ENCODE measurements at places on chromosomes 4 and X. TPM values are rescaled to one million over a fixed set of nuclear protein-coding genes. Genes with fewer than 3 reads are reported as not detected.

PNMA6F gene
- polyA plus RNA-seq = not detected

DNA sequence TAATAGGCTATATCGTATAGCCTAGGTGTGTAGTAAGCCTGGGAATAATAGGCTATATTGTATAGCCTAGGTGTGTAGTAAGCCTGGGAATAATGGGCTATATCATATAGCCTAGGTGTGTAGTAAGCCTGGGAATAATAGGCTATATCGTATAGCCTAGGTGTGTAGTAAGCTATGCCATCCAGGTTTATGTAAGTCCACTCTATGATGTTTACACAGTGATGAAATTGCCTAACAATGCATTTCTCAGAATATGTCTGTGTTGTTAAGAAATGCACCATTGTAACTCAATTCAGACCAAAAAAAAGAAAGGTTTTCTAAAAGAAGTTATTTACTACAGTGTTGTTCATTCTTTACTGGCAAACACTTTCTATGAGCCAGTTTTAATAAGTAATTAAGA is 1387.2 kb downstream of the STIM2 start:
- DNase-seq = no peak

- DNase-seq = no peak
Observed at GRCh38 chrX:41677183-41678060, 11.4 kb upstream of the GPR34 start.

- no peak for DNase-seq
Observed at GRCh38 chr4:8140915-8141314, 17.7 kb downstream of the ABLIM2 start.

DNA sequence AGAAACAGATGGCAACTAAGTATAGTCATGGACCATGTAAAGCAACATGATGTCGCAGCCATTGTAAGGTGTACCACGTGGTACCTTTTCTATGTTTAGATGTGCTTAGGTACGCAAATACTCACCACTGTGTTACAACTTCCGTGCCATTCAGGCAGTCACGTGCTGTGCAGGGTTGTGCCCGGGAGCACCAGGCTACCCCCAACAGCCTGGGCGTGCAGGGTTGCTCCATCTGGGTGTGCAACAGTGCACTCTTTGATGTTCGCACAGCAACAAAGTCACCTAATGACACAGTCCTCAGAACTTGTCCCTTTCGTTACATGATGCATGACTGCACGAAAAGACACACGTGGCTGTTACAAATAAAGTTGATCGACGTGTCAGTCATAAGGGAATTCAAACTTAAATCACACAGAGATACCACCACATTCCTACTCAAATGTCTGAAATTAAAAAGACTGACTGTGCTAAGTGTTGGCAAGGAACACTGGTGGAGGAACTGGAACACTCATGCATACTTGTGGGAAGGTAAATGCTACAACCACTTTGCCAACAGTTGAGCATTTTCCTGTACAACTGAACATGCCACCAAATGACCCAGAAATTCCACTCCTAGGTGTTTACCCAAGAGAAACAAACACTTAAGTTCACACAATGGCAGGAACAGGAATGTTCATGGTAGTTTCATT is 24.3 kb downstream of the CPLX1 start:
- no peak for DNase-seq

DNA sequence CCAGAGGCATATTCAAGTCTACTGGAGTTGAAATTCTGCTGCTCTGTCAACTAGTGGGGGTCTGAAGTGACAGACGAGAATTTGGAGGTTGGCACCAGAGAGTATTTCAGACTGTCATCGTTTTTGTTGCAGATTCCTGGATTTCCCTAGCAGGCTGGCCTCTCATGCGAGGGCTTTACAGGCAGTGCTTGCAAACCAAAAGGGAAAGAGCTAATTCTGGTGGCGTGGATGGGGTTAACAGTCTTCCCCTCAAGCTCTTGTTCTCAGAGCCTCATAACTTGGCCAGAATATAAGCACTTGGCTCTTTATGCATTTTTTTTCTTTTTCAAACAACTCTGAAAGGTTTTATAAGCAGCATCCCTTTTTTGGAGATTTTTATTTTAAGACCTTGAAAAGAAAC is at the start of gene SPARCL1:
Gene SPARCL1 (minus strand): TSS at position 190 of the 400 bp plus-strand sequence. CDS start 29,802 bp downstream, outside the sequence.
- no peak for DNase-seq

USP27X gene
- polyA plus RNA-seq = 1.2 TPM

DNA sequence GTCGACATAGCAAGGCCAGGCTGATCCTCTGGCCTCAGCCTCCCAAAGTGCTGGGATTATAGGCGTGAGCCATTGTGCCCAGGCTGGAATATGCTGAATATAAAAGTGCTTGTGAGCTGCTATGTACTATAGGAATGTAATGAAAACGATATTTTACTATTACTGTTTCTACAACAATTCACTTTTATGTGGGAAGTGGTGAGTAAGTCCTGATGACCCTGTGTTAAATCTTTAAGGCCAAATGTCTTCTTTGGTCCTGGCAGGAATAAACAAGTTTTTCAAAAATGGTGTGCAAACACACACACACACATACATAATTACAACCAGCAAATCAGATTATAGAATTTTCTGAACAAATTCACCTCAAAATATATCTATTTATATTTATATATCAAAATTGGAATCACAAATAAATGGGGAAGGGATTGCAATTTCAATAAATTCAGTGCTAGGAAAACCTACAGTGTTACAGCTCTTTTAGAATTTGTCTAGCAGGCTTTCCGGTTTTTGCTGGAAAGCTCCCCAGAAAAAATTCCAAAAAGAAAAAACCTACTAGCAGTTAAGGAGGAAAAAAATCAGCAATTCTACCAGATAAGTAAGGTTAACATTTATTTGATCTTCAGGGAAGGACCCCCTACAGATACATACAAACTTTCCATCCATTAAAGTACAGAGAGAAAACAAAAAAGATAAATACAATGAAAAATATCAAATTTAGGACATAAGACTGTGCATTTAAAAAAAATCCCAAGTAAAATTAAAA is 17.9 kb downstream of the SMIM14 start:
- DNase-seq = no peak

DNA sequence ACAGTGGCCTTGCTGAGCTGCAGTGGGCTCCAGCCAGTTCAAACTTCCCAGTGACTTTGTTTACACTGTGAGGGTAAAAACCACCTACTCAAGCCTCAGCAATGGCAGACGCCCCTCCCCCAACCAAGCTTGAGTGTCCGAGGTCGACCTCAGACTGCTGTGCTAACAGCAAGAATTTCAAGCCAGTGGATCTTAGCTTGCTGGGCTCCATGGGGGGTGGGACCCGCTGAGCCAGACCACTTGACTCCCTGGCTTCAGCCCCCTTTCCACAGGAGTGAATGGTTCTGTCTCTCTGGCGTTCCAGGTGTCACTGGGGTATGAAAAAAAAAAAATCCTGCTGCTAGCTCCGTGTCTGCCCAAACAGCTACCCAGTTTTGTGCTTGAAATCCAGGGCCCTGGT is 168.9 kb upstream of the INTU start:
- DNase-seq = no peak

DNA sequence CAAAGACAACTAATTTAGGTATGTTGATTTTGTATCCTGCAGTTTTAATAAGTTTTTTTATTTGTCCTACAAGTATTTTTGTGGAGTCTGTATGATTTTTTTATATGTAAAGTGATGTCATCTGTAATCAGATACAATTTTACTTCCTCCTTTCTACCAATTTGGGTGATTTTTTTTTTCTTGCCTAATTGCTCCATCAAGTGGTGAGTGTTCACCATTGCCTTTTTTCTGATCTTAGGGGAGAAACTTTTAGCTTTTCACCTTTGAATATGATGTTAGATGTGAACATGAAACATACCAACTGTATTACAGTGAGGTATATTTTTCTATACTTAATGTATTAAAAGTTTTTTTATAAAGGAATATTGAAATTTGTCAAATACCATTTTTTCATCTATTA is 362.3 kb downstream of the PABPC4L start:
- DNase-seq = no peak

GLOD5 gene
- not detected for polyA plus RNA-seq

GRCh38 chr4:30720021-30720660 is at the start of gene PCDH7:
Gene PCDH7, plus strand, starts transcription at chr4:30720369. Its CDS starts 1,054 bp downstream, at chr4:30721423.
- DNase-seq = no peak

SMIM10L2A gene
- 0.49 TPM for polyA plus RNA-seq

- no peak for DNase-seq
Observed at GRCh38 chr4:83589279-83589678, 53.4 kb downstream of the GPAT3 start.

LANCL3 gene
- not detected for polyA plus RNA-seq

GABRQ gene
- polyA plus RNA-seq = not detected

DNA sequence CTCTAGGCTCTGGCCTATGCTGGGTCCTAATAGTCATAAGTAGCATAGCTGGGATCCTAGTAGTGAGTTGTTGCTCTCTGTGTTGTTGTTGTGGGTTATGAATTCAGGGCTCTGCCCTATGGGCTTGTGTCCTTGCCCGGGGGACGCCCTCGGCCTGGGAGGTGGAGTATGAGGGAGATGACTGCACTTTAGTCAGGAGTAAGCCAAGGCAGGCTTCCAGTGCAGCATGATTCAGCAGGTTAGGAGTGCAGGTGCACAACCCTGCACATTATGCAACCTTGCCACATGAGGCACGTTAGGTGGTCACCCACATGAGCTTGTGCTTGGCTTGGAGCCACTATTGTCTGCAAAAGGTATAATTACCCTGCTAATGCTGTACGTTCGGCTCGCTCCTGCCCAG is 58.4 kb upstream of the CCDC149 start:
- no peak for DNase-seq

DNA sequence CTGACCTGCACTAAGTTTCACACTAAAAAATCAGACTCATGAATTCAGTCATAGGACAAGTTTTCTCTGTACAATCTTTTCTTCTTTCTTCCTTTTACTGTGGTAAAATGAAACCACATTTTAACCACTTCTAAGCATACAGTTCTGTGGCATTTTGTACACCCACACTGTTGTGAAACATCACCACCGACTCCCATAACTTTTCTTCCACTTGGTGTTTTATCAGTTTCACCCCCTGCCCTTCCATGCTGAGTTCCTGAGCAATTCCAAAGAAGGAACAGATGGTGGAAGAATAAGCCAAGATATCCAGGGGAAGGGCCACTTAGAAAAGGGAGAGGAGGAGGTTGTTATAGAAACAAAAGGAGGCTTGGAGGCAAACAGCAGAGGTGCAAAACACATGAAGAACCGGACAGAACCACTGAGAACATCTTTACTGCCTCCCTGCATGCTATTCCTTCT is 22.6 kb downstream of the SLC25A4 start:
- DNase-seq = peak; percentile 77

DNA sequence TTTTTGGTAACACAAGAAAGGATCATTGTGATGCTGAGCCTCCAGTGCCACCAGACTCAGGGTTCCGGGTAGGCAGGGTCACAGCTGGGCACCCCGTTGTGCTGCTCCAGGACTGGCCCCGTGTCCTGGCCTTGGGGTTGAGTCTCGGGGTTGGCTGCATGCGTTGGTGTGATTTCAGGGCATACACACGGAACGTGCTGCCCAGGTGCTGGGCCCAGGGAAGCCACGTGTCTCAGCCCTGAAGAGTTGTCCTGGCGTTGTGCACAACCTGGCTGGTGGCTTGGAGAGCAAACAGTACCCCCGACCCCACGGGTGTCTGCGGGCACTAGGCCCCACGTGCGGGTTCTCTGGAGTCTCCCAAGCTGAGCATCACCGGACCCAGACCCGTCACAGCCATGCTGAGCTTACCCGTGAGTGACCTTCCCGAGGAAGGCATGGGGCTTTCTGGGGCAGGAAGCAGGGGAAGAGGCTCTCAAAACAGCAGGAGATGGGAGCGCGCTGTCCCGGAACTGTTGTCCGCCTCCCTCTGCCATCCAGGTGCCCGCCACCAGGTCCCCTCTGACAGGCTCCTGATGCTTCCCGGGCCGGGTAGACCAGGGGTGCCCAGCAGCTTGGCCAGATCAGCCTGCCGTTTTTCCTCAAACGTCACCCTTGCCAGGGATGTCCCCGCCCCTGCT is 66.1 kb upstream of the ENPP6 start:
- no peak for DNase-seq

CABS1 gene
- polyA plus RNA-seq = not detected

DNA sequence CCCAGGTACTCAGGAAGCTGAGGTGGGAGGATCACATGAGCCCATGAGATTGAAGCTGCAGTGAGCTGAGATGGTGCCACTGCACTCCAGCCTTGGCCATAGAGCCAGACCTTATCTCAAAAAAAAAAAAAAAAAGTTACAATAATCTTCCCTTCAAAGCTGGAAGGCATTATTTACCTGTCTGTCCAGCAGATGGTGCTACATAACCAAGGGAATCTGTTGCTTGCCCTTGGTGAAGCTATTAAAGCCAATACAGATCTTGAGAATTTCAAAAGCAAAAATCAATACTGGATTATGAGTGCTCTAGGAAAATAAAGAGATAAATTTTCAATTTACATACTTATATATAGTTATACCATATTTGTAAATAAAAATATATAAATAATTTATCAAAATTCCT is 25.9 kb downstream of the PKD2 start:
- peak; percentile 24 for DNase-seq

DNA sequence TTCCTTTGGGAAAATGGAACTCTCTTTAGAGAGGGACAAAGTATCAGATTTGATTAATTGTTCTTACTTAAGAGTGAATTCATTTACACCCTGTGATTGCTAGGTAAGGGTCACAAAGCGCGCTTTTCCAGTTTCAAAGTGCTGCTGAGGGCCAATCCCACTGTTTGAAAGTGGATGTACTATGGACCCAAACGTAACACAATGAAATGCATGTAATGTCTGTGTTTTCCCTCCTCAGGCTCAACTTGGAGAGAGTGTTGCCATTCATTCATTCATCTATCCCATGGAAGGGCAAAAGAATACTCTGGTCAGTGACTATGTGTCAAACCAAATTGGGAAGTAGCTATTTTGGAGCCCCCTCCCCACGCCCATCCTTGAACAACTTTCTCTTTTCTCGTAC is 16.1 kb downstream of the IGSF1 start:
- DNase-seq = no peak

DNA sequence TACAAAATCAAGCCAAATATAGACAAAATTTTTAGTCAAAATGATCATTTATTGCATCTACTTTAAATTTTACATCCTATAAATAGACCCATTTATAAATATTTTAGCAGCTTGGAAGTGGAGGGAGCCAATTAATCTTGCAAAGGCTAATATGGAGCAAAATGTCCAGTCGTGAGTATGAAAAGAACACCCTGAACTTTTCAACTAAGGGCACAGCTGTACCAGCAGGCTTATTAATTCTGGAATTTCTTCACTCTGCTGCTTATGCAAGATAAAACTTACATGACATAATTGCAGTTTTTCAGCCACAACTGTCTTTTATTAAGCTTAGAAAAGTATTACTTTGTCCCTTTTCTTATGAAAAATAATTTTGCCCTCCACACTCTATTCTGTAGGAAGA is 22.9 kb upstream of the USP53 start:
- DNase-seq = no peak

GRCh38 chr4:161642708-161643107 is 521.1 kb downstream of the FSTL5 start:
- no peak for DNase-seq

DNA sequence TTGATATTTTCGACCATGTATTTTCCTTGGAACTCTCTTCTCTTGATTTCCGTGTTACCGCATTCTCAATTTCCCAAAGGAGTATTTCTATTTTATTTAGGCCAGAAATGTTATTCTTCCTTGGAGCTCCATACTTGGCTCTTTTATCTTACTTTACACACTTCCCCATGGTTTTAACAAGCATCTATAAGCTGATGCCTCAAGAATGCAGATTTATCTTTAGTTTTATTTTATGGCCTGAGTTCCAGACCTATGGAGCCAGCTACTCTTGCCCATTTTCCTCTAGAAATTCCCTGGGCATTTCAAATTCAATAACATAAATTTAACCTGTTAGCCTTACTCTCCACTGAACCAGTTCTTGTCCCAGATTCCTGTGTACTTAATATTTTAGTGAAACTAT is 43.7 kb downstream of the SULT1E1 start:
- no peak for DNase-seq

GRCh38 chrX:134607523-134607922 is 50.7 kb downstream of the PLAC1 start:
- DNase-seq = no peak

TMEM35A gene
- polyA plus RNA-seq = not detected

All from naive thymus-derived CD4-positive, alpha-beta T cell (primary cell).